T1000 (cell line): ENCODE measurements at places on chromosomes 12 and 14.

- no peak for DNase-seq
Measured at GRCh38 chr14:87971010-87971409, 22.0 kb downstream of the GALC start.

GRCh38 chr14:52678591-52678990, 16.8 kb downstream of the ERO1A start:
- no peak for DNase-seq

DNA sequence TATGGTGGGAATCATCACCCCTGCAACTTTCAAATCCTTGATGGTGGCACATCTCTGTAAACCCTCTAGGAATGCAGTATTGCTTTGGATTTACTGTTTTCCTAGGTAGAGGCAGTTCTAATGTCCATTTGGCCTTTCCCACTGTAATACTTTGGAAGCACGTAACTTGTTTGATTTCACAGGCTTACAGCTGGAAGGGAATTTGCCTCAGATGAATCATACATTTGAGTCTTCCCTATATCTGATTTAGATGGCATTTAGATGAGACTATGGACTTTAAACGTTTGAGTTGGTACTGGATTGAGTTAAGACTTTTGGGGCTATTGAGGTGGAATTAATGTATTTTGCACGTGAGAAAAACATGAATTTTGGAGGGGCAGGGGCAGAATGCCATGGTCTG, 35.9 kb downstream of the DAAM1 start:
- no peak for DNase-seq

- DNase-seq = no peak
Measured at GRCh38 chr12:111758120-111758561, 8.6 kb upstream of the ALDH2 start.

DNA sequence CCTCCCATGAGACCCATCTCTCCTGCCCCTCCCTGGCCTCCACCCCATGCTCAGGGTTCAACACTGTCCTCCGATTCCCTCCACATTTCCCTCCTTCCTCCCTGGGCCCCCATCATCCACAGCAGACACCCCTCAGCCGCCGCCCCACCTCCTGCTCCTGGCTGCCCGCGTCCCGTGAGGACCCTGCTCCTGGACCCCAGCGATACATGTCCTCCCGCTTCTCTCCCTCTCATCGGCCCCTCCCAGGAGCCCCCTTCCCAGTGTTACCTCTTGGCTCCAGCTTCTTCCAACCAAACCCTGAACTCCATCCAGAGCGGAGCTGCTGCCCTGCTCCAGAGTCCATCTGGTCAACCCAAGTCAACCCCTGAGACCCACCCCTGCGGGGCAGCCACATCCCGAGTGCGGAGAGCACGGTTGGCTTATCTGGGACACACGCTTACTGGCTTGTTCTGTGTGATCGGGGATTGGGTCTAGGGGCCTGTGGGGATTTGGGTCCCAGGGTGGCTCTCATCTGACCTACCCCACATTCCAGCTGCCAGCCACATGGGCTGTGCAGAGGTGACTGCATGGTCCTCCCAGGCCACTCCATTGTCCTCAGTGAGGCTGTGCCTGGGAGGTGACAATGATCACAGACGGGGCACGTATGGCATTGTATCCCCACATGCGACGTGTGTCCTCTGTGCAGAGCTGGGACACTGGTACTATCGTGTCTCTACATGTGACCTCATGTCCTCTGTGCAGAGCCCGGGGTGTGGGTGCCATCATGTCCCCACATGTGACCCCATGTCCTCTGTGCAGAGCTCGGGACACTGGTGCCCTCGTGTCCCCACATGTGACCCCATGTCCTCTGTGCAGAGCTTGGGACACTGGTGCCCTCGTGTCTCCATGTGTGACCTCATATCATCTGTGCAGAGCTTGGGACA, 333.6 kb downstream of the ADGRD1 start:
- no peak for DNase-seq

DNA sequence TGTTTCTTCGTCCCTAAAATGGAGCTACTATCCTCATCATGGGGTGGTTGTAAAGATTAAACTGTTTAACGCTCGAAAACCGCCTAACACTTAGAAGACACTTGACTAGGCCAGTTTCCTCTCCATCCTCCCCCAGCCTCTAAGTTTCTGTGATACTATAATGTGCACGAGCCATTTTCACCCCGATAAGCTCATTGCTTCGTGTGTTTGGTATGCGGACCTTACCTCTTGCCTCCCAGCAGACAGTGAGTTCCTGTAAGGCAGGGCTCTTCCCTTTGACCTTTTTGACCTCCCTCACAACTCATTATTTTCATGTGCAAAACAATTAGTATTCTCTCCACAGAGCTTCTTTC, 499 bp upstream of the GXYLT1 start:
- DNase-seq = no peak

DNA sequence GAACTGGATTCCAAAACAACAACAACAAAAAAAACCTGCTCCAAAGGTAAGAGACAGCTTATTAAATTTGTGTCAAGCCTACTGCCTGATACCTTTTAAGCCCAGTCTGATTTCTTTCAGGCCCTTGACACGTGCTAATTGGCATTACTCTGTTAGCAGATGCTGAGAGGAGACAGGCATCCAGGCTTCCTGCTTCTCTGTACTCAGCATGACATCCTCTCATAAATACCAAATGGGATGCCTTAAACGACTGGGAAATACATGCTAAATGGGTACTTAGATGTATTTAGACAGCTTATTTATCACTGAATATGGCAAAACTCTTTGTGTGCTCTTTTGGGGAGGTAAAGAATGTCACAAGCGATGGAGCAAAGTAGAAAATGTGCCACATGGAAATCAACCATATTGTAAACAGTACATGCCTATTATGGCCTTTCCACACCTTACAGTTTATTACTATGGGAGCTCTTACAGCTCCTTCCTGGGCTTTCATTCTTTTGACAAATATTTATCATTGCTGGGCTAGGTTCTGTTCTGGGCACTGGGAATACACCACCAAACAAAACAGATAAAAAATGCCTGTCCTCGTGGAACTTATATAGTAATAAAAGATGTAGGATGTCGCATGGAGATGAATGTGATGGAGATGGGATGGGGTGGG, 11.5 kb upstream of the PCED1B start:
- DNase-seq = no peak

- DNase-seq = no peak
Measured at GRCh38 chr14:50801706-50802105, 29.3 kb downstream of the NIN start.

DNA sequence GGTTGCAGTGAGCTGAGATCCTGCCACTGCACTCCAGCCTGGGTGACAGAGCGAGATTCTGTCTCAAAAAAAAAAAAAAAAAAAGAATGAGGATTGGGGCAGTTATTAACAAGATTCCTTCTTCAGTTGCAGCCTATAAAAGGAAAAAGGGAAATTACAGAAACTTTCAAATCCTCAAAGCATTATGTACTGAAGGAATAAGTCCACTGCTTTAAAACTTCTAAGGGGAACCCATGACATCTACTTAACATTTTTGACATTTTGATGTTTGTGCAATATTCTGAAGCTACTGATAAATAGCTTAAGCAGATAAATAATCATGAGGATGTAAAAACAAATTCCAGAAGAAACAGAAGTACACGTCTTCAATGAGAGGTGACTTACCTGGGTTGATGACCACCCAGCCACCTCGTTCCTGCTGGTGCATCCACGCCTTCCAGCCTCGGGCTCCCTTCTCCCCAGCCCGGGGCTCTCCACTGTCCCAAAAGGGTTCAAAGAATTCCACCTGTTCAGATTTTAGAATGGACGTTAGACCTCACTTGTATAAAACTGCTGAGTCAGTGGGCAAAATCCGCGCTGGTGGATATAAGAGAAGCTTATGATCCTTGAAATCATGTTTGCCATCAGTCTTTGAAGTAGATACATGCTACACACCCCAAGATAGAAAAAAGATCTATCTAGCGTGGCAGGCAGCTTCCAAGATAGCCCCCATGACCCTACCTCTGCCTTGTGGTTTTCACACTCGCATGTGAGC, 33.7 kb downstream of the NRDE2 start:
- no peak for DNase-seq

DNA sequence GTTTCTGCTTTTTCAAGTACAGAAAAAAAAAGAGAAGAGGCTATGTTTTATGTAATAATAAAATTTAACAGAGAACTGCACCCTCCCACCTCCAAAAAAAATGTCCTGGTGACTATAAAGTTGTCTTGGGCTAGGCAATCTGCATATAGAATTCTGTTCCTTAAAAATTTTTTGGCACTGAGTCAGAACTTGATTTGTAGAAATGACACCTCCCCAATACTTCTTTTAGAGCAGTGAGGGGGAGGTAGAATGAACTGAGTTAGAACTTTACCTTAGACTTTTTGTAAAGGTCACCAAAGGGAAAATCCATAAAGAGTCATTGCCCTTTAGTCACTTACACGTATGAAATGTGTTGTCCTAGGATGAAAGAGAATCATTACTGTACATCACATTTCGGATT, 80.0 kb downstream of the BTG1 start:
- DNase-seq = no peak

- no peak for DNase-seq
Measured at GRCh38 chr12:64427988-64428387, 23.8 kb downstream of the XPOT start.

- DNase-seq = no peak
Measured at GRCh38 chr12:77514511-77514910, 316.2 kb upstream of the NAV3 start.

DNA sequence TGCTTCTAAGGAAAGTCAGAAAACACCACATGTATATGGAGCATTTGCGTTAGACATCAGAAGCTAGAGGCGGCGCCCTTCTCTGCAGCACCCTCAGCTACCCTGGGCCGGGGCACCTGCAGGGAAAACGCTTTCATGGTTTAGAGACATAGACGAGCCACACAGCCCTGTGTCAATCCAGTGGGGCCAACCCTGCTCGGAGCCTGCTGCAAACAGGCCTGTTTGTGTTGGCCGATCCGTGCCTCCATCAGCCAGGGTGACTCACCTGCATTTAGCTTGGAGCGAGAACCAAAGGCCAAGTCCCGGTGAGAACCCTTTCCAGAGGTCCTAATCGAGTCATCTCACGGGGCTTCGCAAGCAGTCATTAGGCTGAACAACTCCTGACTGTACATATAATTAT, 19.5 kb upstream of the FZD10 start:
- no peak for DNase-seq

GRCh38 chr12:18570543-18570942, 167.3 kb downstream of the PLCZ1 start:
- DNase-seq = no peak

DNA sequence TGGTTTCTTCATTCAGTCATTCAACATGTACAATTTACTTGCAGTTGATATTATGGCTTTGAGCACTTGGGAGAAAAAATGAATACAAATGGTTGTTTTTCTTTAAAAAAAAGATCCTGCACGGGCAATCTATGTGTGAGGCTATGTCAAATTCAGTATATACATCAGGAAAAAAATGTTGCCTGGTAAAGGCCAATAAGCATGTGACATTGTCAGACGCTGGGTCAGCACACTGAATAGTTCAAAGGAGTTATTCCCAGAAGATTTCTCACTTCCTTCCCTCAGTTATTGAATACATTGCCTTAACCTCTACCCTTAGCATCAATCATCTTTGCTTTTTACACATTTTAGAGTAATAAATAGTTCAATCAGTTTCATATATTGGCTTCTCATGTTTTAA, 319.2 kb downstream of the NUAK1 start:
- DNase-seq = no peak

- no peak for DNase-seq
Measured at GRCh38 chr12:66724026-66724425, 45.1 kb upstream of the GRIP1 start.

DNA sequence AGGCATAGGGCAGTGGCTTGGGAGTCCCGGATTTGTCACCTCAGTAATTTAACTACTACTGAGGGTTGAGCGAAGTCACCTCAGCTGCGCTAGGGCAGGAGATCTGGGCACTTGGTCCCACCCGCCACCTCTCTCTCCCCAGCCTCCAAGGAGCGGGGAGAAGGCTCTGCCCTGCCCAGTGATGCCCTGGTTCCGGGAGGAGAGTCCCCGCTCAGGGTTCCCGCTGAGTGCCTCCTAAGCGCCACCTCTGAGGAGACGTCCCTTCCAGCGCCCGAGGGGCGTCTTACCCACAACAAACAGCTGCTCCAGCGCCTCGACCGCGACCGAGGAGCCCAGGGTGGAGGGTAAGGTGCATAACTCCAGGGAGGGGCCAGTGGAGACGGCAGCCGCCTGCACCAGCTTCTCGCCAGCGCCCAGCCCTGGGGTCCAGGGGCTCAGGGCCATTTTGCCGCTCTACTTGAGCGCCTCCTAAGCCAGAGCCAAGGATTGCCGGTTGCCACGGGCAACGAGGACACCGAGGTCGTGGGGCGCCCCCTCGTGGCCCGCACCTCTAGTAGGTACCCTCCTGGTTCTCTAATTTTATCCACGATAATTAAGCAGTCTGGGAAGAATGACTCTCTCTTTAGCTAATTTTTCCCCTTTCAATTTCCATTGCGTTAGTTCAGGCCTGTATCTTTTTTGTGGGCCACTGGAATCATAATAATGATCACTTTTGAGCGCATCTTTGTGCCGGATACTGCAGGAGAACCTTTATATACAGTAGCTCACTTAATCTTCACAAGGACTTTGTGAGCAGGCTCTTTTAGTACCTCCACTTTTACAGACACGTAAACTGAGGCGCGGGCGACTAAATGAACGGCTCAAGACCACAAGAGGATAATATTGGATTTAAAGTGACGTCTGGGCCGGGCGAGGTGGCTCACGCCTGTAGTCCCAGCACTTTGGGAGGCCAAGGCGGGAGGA, at the start of gene CCDC175:
Gene CCDC175, minus strand, starts transcription at position 481 of the 963 bp plus-strand sequence. Its CDS starts 37 bp downstream, at position 444.
- no peak for DNase-seq

DNA sequence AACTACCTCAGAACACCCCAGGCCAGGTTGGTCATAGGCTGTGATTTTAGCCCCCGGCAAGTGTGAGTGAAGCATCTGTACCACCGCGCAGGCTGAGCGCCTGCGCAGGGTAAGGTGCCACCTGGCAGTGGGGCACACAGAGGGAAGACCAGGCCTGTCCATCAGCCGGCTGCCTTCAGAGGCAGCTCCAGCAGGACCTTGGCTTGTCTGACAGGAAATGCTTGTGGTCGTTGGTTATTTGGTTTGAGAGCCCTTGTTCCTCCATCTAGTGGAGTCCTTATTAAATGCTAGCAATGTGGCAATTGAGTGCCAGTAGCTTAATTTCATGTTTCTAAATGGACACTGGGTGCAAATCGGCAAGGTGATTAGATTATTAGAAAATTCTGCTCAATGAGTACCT, 27.5 kb downstream of the SLC25A29 start:
- no peak for DNase-seq

DNA sequence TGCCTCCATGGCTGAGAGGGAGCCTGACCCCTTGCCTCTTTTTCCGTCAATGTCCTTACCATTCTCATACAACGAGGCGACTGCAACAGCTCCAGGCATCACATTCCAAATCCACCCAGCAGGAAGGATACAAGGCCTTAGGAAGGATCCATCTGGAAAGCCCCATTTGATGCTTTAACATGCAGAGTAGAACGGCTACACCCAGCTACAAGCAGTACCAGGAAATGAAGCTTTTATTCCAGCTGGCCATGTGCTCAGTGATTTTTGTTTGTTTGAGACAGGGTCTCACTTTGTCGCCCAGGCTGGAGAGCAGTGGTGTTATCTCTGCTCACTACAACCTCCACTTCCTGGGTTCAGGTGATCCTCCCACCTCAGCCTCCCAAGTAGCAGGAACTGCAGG, 124.8 kb downstream of the TMEM132D start:
- no peak for DNase-seq

- no peak for DNase-seq
Measured at GRCh38 chr12:84506282-84506681, 406.3 kb downstream of the SLC6A15 start.
